Activated CD8-positive, alpha-beta memory T cell treated with anti-CD3 and anti-CD28 coated beads for 24 hours (primary cell): ENCODE measurements at places on chromosomes 5 and 9.

GRCh38 chr5:135834639-135835529, at the start of gene SLC25A48:
Gene SLC25A48 (plus strand): TSS chr5:135834663. CDS start chr5:135834848, 185 bp downstream.
- DNase-seq: peak; percentile 62

- no peak for DNase-seq
Measured at GRCh38 chr5:32428426-32428825, 16.1 kb downstream of the ZFR start.

DNA sequence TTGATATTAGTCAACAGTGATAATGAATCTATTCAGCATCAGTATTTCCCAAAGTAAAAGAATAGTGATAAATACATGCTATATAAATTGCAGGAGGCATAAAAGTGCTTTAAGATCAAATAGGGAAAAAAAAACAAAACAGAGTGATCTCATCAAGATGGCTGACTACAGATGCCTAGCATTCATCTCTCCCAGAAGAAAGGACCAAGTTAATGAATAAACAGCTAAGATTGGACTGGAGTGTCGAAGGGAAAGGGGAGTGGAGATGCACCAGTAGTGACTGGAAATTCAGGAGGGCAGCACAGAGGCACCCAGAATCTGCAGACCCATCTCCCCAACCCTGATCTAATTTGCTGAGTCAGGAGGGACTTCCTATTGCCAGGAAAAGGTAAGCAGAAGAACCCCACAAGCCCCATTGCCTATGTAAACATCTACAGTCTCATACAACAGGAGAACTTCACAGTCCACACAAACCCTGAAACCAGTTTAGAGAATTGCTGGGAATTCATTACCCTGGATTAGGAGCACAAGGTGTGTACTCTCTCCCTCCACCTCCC, 699.4 kb downstream of the PTPRD start:
- no peak for DNase-seq

- no peak for DNase-seq
Measured at GRCh38 chr9:122827761-122828093, 661 bp downstream of the PDCL start.

- DNase-seq: peak; percentile 43
Measured at GRCh38 chr5:171714851-171715250, 70.8 kb upstream of the SMIM23 start.

GRCh38 chr5:60540856-60541805, 158.8 kb downstream of the DEPDC1B start:
- DNase-seq: no peak

DNA sequence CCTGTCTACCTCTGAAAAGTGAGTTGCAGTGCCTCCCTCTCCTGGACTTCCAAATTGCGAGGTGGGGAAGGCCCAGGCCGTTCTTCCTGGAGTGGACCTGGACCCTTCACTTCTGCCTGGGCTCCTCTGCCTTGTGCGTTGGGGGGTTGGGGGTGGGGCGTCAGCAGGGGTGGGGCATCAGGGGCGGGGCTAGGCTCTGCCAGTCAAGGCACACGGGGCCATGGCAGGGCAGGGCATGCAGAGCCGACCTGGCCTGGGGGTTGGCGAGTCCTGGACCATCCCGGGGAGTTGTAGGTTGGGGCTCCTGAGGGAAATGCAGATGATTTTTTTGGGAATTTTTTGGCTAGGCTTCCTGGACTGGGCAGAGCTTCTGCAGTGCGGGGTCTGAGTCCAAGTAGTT, 87.1 kb downstream of the EHMT1 start:
- no peak for DNase-seq

DNA sequence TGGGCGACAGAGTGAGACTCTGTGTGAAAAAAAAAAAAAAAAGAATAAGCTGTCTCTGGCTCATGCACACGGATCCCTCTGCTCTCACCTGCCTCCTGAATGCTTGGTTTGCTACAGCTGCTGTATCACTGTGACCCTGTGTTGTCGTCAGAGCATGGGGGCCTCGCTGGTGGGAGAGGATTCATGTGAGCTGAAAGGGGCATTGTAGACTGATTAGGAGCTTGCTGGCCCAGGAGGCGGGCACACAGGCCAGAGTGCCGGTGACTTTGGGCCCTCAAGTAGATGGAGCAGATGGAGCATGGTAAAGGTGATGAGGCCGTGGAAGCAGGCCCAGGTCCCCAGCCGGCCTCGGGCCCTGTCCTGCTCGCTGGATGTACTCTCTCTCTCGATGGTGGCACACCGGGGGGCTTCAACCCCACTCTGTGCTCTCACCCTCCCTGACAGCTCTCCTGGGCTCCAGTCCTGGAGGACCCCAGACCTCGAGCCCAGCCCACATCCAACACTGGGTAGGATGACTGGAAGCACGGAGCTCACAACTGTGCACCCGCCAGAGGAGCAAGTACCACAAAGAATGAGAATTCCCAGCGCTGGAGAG, 7.1 kb downstream of the FLT4 start:
- no peak for DNase-seq

- no peak for DNase-seq
Measured at GRCh38 chr5:124665035-124665434, 81.4 kb downstream of the ZNF608 start.

DNA sequence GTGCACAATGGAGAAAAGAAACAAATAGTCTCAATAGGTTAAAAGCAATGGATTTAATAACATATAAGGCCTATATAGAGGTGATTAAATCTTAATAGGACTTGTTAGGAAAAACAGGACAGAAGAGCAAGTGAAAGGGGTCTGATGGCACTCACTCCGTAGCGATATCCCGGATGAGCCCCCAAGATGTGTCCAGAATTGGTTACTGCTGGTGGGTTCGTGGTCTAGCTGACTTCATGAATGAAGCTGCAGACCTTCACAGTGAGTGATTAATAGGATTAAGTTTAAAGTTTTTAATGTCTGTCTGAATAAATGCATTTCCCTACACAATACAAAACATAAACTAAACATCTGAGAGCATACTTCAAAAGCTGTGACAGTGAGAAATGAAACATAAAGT, 110.4 kb upstream of the FAM174A start:
- DNase-seq: no peak

- DNase-seq: no peak
Measured at GRCh38 chr5:34735491-34736426, 79.6 kb downstream of the RAI14 start.

DNA sequence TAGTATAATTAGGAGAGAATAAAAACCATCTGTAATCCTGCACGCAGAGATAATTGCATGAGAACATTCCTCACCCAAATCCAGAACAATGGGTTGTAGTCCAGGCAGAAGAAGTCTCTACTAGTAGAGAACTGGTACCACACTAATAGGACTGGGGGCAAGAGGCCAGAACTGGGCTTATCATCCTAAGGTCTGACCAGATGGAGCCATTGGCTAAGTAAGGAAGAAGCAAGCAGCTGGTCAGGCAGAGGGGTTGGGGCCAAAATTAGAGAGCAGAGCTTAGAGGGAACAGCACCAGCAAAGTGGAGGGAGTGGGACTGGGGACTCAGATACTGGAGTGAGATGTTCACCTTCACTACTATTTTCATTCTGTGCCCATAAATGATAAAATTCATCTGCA, 35.4 kb upstream of the MAP1B start:
- no peak for DNase-seq

- DNase-seq: no peak
Measured at GRCh38 chr5:52544738-52545137, 243.0 kb upstream of the ITGA1 start.

GRCh38 chr9:76758476-76758875, 5.8 kb upstream of the PCA3 start:
- no peak for DNase-seq

- DNase-seq: no peak
Measured at GRCh38 chr9:137740312-137740711, 121.5 kb downstream of the EHMT1 start.

DNA sequence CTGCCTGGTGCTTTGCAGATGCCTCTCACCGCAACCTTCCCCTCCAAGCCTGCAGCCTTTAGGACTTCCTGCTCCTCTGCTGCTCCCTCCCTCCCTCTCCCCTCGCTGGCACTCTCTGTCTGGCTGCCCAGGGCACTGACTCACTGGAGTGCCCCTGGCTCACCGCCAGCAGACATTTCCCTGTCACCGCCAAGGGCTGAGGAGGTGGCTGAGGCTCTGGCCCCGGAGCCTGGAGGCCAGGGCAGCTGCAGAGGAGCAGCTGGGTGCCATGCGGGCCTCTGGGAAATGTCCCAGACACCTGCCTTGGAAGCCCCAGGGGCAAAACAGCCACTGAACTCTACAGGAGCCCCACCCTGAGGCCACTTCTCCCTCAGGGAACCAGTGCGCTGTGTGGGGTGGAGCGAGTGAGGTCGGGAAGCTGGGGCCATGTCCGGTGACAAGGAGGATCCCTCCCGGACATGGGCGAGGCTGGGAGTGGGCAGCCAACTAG, 53.4 kb downstream of the TENT4A start:
- DNase-seq: peak; percentile 65

DNA sequence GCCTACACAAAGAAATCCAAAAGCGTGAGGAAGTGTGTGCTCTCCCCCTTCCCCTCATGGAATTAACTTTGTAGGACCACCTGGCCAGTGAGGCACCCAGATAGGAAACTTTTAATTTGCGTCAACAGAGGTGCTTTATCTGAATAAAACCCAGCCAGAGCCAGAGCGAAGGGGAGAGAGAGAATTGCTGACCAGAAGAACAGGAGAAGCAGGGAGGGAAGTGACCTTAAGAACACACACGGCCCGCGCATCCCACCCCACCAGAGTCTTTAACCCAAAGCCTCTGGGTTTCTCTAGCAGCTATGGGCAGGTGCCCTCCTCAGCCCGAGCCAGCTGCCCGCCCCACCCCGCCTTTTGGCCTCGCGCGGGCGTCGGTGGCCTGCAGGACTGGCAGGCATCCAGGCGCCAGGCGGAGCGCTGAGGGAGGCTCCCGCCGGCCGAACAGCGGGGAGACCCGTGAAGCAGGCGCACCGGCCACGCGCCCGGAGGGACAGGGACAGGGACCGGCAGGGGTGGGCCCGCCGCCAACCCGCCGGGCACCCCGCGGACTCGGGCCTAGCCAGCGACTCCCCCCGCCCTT, 580 bp downstream of the ERAP1 start:
- DNase-seq: peak; percentile 85

GRCh38 chr9:132644251-132644650, 25.5 kb downstream of the DDX31 start:
- DNase-seq: no peak

DNA sequence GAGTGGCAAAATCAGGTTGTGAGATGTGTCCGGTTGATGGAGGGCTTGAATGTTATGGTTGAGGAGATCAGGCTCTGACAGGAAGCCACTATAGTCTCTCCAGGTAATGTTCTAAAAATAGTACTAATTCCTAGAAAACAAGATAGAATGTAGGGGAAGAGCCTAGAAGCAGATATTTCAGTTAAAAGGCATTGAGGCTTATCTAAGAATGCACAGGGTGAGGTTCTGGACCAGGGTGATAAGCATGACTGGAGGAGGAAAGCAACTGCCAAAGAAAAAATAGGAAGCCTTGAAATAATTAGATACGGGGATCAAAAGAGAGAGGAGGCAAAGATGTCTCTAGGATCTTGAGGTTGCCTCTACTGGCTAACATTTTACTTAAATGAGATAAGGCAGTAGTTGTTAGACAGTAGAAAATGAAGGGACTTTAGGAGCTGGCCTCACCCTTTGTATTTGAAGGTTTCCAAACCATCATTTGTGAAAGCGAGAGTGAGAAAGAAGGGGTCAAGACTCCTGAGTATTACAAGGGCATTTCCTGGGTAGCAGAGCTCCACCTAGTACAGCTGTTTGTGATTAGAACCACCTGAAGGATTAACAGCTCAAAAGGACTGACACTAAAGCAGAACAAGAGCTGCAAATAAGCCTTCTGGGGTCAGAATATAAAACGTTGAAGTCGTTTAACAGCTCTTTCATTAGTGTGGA, 15.4 kb upstream of the ARL15 start:
- DNase-seq: no peak

GRCh38 chr9:115063058-115063845, 54.7 kb downstream of the TNC start:
- DNase-seq: no peak

DNA sequence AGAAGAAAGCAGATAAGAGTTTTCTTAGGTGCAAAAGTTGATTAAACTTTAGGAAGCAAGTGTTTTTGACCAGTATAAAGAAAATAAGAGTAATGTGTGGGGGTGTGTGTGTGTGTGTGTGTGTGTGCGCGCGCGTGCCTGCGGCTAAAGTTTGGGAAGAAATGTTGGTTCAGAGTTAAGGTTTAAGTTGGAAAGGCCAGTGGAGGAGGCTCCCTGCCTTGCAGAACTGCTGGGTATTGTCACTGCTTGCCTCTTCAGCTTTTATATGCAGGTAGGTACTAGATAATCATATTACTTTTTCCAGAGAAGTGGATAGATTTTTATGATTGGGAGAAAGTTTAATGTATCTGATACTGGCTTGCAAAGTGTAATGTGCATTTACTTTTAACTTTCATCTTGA, 2.0 kb downstream of the PIK3R1 start:
- DNase-seq: no peak
